Stimulated activated naive CD8-positive, alpha-beta T cell treated with anti-CD3 and anti-CD28 coated beads, Interleukin-15, Interleukin-2, amounts not matched to agents 100 U/mL and 50 U/mL, for 24 hours (primary cell): ENCODE measurements at places on chromosomes 1 and 21.
A peak's percentile ranks its signal among the peaks of the same experiment; 100 is the strongest.

- peak; percentile 15 for DNase-seq
Measured at GRCh38 chr1:86502721-86503405, 34.1 kb downstream of the CLCA1 start.

DNA sequence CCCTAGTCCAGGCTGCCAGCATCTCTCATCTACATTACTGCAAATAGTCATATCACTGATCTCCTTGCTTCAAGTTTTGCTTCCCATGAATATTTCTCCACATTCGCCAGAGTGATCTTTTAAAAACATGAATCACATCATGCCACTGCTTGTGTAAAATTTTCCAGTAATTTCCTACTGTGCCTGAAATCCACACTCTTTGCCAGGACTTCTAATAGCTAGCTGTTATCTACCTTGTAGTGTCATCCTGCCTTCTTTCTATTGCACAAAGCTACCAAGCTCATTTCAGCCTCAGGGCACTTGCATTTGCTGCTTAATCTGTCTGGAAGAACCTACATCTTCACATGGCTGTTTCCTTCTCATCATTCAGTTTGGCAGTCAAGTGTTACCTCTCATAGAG, 33.9 kb upstream of the ZNF362 start:
- DNase-seq, result no peak

DNA sequence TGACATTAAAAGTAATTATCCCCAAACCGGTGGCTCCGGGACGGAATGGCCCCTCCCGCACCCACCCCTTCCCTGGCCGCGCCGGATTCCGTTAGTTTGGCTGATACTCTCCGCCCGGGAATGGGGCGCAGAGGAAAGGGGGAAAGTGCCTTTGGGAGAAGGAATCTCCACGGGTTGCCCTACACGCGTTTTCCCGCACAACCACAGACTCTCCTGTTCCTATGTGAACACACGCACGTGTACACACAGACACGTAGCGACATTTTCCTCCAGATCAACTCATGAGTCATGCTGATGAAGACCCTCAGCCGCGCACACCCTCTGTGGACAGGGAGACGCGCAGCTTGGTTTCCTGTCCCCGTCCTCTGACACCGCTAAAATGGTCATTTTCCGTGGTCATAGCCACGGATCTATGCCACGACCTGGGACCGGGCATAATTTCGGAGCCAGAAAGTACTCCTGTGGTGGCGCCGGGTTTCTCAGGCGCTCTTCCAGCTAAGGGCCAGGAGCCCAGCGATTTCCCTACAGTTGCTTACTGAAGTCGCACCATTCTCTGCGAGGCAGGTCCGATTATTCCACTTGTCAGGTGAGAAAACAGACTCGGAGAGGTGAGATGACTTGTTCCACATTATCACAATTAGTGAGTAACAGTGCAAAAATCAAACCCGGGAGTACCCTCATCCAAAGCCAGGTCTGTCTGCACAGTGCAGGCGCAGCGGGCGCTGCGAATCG, 4.0 kb upstream of the DMRTA2 start:
- peak; percentile 6 for DNase-seq

- no peak for DNase-seq
Measured at GRCh38 chr1:1204998-1205768, 1.2 kb downstream of the TNFRSF18 start.

DNA sequence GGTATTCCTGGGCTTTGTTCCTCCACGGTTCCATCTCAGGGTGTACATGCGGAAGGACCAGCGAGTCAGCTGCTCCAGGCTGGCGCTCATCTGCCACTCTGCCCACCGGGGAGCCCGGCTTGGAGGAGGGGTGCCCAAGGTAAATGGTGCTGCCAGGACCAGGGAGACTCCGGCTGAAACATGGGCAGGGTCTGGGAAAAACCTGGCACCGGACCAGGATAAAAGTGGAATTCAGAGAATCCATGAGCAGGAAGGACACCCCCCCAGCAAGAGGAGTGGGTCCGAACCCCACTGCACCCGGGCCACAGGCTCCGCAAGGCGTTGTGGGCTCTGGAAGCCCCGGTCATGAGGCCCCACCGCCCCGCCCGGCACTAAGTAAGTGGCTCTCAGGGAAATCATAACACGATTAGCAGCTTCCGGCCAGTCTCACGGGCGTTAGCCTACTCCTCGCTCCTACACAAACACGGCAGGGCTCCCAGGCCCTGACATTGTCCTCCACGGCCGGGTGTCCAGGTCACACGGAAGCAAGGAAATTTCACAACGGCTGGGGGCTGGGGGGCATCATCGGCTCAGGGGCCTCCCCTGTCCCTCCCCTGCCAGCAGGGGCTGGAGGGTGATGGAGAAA, 21.1 kb downstream of the MEGF6 start:
- no peak for DNase-seq

DNA sequence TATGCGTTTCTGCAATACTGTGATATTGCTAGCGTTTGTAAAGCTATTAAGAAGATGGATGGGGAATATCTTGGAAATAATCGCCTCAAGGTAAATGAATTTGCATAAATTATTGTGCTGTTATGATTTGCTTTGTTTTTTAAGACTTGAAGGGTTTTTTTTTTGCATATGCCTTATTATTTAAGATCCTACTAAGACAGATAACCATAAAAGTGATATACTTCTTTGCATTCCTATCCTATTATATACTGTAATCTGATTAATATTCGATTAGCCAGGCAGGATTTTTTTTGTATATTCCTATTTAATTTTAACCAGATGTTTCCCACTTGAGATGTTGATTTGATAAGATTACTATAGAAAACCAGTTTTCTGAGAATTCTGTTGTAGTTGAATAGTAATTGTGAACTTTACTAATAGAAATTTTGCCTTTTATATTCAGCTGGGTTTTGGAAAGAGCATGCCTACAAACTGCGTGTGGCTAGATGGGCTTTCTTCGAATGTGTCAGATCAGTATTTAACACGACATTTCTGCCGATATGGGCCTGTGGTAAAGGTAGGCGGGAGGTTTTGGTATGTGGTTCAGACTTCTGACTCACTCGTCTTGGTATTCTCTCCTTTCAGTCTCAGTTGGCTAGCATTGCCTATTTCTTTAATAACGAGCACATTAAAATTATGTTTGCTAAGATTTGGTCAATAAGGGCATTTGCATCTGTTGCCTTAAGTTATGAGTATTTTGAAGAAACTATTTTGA, 56.8 kb downstream of the ZBTB17 start:
- peak; percentile 71 for DNase-seq

DNA sequence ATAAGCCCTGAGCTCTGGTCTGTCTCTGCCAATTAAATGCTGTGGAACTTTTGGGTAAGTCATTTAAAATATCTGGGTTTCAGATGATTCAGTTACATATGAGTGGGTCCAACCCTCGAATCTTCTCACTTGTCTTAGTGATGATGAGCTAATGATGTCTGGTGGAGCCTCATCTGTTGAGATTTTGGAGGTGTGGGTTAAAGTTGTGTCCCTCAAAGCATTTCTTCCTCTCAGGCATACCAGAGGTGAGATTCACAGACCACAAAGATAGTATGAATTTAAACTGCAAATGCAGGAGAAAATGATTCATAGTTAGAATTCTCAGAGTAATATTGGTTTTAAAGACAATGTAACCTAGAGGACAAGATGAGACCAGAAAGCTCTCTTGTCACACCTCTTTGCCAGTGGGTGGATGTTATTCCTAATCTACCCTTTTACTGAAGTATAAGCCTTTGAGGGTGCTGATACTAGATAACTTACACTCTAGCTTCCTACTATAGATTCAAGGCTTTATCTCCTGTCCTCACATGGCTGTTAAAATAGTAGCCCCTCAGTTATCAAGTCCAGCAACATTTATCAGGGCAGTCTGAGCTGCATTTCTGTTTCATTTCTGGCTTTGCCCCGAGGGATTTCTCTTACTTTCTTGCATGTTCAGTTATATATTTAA, 90.7 kb downstream of the MT1HL1 start:
- DNase-seq, result no peak

- no peak for DNase-seq
Measured at GRCh38 chr1:160813215-160813614, 17.2 kb downstream of the LY9 start.

DNA sequence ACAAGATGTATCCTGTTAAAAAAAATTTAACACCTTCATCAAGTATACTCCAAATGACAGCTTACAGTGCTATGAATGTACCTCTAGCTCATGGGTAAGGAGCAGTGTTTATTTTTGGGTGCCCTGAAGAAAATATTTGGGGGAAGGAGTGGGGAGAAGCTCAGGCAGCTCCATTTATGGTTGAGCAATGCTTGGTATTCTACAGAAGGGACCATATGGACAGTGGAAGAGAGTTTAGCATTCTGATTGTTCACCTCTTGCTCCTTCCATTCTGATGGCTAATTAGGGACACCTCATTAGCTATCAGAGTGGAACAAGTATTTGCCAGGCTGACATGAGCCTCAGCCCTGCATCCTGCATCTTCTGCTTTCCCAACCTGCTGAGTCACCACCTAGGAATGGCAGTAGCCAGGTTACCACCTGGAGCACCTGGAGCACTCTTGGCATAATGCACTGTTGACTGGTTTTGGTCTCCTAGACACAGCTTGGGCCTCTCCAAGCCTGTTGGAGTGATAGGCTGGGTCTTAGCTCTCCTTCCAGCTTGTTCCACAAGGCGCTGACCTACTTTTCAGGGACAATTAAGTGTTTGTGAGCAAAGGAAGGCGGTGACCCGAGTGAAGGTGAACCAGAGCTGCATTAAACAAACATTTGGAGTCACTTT, 62.0 kb upstream of the MACF1 start:
- no peak for DNase-seq

GRCh38 chr1:85275701-85276214, 674 bp downstream of the BCL10 start:
- DNase-seq, result no peak

- DNase-seq, result no peak
Measured at GRCh38 chr1:164559342-164560051, 513 bp downstream of the PBX1 start.

GRCh38 chr21:19700476-19700875, 1296.9 kb upstream of the TMPRSS15 start:
- DNase-seq, result no peak

GRCh38 chr1:160951443-160952128, 3.0 kb downstream of the ITLN2 start:
- peak; percentile 73 for DNase-seq

GRCh38 chr1:208198236-208198635, 45.9 kb downstream of the PLXNA2 start:
- DNase-seq, result no peak

- peak; percentile 37 for DNase-seq
Measured at GRCh38 chr1:27402349-27402754, 9.9 kb downstream of the GPR3 start.

DNA sequence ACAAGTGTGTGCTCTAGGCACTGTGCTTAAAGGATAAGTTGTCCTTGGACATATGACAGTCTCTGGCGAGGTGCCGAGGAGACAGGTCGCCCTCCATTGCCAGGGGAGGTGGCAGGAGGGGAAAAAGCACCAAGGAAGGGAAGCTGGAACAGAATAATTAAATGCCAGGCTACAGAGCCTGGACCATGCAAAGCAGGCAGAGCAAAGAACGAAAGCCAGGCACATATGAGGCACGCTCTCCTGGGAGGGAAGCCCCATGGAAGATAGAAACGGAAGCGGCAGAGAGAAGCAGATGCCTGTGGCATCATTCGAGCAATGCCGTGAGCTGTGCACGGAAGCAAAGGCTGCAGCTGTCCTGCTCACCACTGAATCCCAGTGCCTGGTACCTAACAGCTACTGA, 91.2 kb downstream of the JAK1 start:
- no peak for DNase-seq

- DNase-seq, result no peak
Measured at GRCh38 chr1:110058591-110058990, 11.9 kb downstream of the ALX3 start.

GRCh38 chr1:225886159-225887029, 2.6 kb downstream of the LEFTY1 start:
- DNase-seq, result no peak
